ENCODE measurements at places on chromosomes 5 and 9.

DNA sequence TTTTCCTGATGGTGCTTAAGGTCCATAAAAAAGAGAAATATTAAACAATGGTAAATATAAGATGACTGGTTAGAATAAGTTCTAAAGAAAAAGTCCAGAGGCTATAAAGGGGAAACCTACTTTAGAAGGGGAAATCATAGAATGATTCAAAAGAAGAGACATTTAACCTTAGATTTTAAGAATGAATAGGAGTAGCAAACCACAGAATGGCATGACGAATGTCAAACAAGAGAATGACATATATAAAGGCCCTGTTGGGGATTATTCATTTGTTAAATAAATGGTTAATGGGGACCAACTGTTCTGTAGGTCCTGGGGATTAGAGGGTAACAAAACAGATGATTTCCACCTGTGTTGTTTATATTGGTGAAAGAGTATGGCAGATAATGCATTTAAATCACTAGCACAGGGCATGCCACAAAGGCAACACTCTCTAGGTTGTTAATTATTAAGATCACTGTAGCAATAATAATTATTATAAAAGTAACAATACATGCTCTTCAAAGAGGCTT lies 495.2 kb upstream of the GRIA1 start:
- no peak for DNase-seq

DNA sequence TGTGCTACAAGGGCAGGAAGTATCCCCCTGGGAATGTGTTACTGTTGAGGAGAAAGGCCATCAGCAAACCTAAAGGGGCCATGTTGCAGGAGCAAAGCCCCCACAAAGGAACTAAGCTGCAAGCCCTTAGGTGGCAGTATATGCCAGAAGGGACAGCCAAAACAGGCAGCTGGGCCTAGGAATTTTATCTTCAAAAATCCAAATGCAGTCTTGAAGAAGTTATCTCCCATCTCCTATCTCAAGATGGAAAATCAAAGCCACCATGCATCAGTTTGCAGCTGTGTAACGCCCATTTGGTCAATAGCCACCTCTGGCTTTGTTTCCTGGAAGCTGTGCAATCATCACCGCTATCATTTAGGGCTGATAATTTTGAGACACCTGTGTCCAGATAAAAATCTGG lies 400.3 kb downstream of the ARHGEF28 start:
- no peak for DNase-seq

DNA sequence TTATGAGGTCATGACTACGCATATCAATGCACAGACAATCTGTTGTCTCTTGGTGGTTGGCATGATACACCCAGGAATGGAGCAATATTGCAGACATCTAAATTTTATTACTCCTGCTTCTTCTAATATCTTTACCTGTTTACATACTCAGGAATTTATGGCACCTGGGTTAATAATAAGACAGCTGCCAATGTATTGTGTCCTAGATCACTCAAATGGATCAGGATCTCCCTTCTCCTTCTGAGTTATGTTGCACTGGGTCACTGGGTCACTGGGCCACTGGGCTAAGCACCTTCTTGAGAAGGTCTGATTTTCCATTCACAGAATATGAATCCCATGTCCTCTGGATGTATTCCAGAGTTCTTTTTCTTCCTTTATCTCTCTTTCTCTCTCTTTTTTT lies 41.8 kb downstream of the CCL28 start:
- DNase-seq: no peak

GRCh38 chr5:105789246-105789645 lies 1881.5 kb downstream of the EFNA5 start:
- DNase-seq: no peak

DNA sequence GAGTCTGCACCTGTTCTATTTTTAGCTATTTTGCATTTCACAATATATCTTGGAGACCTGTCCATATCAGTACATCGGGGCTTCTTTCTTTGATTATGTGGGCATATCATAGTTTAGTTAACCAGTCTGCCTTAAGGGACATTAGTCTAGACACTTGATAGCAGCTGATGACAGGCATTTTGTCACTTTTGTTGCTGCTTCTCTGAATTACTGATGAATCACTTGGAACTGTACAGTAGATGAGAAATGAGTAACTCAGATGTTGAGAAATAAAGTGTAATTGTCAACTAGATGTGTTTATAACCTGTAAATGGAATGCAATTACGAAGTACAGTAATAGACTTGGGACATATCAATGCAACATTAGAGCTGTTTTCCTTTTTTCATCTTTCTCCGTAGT lies 7.1 kb downstream of the ZFP2 start:
- no peak for DNase-seq

GRCh38 chr5:151408591-151409230 lies 38.7 kb upstream of the SLC36A1 start:
- no peak for DNase-seq

DNA sequence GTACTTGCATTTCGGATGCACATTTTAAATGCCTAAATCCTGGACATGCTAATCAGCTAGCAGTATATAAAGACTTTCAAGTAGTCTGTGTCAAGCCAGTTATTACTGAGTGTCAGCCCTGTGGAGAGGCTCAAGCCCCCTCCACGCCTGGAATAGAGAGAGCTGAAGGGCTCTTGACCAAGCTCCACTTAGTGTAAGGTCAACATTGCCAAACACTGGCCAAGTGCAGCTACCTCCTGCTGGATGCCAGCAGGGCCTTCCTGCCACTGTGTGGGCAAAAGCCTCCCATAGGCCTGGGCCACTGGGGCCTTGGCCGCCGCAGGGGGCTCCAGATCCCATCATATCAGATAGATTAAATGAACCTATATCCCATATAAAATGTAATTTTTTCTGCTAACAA lies 239.4 kb upstream of the PANK3 start:
- no peak for DNase-seq

DNA sequence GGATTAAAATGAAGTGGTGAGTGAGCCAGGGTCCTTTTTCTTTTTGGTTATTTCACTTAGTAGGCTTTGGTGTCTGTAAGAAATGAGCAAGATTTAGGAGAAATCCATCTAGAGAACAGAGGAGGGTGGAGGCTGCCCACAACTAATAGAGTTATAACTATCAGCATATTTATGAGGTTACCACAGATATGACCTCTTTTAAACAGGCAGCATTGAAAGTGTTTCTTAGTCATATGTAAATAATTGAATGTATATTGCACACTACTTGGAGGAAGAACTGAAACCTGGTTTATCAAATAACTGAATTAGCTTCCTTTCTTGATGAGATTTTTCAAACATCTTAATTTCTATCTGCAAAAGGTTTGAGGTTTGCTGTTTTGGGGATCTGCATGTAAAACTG lies 483.1 kb upstream of the PIK3R1 start:
- DNase-seq: no peak

Measured in ELF-1 (cell line).